ENCODE measurements at places on chromosomes 7 and 10.

DNA sequence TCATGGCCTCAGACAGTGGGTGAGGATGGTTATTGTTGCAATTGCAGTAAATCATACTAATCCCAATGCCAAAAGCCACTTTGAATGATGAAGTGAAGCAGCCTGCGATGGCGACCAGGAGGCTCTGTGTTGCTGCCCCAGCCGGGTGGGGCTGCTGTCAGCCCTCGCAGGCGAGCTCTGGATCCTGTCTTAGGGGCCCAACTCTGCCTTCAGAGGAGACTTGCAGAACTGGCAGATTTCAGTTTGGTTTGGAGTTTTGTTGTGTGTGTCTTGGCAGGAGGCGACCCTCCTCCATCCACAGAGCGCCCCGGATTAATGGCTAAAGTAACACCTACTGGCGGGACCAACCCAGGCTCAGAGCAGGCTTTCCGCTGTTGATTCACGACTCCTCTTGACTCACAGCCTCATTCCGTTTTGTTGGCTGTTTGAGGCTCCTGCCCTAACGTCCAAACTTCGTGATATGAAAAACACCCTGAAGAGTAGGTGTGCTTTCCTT is 67.9 kb upstream of the BMPER start:
- no peak for DNase-seq

GRCh38 chr10:70906953-70907636 is 18.7 kb upstream of the PCBD1 start:
- DNase-seq = no peak

DNA sequence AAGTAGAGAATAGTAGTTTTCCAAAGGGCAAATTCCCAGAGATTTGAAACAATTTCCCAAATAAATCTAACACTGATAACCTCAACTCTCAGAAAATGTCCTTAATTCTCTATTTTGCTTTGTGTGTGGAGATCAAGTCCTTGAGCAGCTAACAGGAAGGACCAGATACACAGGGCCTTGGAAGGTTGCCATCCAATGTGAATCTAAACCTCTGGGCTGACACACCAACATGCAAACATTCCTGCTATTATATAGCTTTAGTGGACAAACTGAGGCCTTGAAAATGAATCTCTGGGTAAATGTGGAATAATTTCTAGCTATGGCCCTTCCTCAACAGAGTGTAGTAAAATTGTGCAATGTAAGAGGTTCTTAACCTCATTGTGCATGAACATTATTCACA is 44.1 kb upstream of the PARD3 start:
- no peak for DNase-seq

- no peak for DNase-seq
Measured at GRCh38 chr10:83212632-83213334, 926.5 kb upstream of the GHITM start.

DNA sequence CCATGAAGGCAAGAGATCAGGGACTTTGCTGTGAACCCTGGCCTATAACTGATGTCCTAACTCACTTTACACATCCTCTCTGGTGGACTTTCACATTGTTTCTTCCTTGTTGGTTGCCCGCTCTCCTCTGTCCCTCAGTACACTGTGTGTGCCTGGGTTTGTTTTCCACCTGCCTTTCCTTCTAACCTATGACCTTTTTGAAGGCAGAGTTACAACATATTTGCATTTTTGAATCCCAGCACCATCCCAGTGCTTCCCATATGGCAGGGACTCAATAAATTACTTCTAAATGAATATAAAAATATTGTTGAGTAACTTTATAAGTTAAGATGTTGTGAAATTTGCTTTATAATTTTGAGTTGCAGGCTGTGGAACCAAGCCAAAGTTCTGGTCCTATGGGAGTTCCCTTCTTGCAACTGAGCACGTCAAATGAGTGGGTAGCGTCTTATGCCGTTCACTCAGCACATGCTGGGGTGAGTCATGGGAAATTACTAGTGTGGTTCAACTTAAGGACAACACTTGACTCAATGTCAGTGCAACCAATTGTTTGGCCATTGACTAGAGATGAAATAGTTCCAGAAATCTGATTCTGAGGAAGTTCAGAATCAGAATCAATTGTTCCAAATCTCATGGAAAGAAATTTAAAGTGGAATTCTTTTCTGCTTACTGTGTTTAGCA is 250.9 kb downstream of the TWIST1 start:
- no peak for DNase-seq

DNA sequence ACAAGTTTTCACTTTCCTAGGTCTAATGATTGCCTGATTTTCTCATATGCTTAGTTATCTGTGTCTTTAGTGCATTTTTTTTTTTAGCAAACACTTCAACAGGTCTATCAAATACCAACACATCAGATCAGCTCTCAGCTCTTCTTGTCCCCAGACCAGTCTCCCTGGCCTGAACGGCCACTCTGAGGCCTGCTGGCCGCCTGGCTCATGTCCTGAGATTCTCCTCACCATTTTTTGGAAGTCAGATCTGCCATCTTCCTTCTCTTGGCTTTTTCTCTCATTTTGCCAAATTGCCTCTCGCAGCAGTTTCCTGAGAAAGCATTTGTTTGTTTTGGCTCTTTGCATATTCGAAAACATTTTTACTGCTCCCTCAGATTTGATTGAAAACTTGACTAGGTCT is 29.3 kb downstream of the PPP2R2D start:
- DNase-seq = no peak

DNA sequence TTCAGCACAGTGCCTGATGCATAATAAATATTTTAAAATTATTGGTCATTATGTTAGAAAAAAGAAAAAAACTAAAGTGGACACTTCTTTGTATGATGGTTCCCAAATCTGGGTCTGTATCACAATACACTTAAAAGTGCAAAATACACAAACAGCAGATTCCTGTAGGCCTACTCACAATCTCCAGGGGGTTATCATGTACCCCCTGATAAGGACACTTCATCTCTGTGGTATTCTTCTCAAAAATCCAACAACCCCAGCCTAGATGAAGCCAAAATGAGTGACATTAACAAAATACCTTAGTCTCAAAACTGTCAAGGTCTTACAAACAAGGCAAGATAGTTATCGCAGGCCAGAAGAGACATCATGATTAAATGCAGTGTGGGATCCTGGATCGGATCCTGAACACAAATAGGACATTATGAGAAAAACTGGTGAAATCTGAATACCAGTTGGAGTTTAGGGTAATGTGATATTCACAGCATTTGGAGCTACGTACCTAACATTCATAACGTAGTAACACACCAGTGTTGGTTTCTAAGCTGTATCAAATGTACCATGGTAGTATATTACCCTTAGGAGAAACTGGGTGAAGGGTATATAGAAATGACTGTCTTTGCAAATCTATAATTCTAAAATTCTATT is 45.2 kb downstream of the NSUN6 start:
- DNase-seq = no peak
